M059J (cell line): ENCODE measurements at places on chromosomes 1 and 21. TPM values are rescaled to one million over a fixed set of nuclear protein-coding genes. Genes with fewer than 3 reads are reported as not detected.
A peak's percentile ranks its signal among the peaks of the same experiment; 100 is the strongest.

GRCh38 chr1:230401101-230401500 lies 25.0 kb downstream of the PGBD5 start:
- no peak for DNase-seq

DNA sequence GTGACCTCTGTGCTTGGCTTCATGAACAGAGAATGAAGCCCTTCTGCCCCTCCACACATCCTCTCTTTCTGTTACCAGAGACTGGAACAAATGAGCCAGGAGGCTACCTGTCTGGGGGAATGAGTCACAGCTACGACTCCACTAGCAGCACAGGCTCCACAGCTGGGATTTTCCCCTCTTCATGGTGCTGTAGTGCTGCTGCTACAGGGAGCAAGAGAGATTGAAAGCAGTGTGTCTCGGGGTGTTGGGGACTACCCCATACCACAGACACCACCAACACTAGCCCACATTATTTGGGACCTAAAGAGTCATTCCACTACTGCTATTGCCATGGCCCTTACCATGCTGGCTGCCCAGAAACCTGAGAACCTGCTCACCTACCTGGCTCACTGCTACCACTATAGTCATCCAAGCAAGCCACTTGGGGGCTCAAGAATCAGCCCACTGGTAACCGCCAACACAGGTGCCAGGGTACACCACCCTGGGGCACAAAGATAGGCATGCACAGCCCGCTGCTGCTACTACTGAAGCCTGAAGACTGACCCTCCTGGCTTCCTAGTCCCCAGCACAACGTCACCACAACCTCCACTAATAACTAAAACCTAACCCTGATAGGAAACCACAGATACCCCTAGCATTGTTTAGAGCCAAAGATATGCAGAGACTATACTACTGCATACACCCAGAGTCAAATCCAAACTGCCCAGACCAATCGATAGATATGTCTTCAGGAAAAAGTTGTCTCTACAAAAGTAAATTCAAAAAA lies 17.7 kb downstream of the CD1E start:
- no peak for DNase-seq

- no peak for DNase-seq
These were observed 30.1 kb upstream of the SRP9 start for GRCh38 chr1:225747566-225747965.

GRCh38 chr1:93672069-93672468 lies 9.6 kb downstream of the BCAR3 start:
- peak; percentile 97 for DNase-seq

DNA sequence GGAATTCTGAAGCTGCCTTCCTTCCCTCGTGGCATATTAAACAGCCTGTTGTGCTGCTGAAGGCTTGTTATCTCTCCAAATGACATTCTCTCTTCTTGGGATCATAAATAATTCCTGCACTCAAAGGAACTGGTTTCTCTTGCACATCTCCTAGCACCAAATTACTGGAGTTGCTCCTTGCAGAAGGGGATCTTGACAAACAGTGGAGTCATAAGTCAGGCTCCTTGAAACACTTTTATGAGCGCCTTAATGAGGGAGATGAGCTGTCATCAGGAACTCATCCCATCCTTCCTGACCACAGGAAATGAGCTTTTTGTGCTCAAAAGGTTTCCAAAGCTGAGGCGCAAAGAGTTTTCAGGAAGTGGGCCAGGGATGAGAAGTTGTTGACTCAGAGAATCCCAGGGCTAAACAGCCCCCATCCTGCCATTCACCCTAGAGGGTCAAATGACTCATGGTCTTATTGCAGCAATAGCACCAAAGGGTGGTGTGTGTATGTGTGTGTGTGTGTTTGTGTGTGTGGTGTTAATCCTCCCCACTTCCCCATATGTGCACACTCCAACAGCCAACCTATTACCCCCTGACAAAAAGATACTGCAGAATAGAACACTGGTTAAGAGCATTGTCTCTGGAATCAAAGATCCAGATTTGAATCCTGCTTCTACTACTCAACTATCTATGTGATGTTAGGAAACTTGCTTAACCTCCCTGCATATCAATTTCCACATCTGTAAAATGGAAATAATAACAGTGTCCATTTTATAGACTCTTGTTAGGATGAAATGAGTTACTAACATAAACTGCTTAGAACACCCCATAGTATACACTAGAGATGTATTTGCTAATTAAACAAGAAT lies 2.8 kb upstream of the PHC2 start:
- DNase-seq: peak; percentile 100

CRYBG2 gene
- total RNA-seq: 0.42 and 2.0 TPM in 2 replicates

KCNA3 gene
- total RNA-seq: not detected in 2 replicates

PBXIP1 gene
- total RNA-seq: 66.7 and 97.9 TPM in 2 replicates

CTSE gene
- not detected in 2 replicates for total RNA-seq

ARF1 gene
- total RNA-seq: 205 and 280 TPM in 2 replicates
